ENCODE measurements at places on chromosomes 1 and 21.

DNA sequence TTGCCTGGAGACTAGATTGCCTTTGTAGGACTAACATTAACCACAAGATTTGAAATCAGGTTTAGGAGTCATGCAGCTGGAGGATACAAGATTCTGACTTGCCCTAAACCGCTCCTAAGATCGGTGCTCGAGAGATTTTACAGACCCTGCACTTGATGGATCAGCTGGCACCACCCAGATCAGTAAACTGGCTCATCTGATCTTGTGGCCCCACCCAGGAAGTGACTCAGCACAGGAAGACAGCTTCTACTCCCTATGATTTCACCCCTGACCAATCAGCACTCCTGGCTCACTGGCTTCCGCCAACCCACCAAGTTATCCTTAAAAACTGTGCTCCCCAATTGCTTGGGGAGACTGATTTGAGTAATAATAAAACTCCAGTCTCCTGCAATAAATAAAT is 876 bp upstream of the CATSPERE start:
- DNase-seq, result no peak

DNA sequence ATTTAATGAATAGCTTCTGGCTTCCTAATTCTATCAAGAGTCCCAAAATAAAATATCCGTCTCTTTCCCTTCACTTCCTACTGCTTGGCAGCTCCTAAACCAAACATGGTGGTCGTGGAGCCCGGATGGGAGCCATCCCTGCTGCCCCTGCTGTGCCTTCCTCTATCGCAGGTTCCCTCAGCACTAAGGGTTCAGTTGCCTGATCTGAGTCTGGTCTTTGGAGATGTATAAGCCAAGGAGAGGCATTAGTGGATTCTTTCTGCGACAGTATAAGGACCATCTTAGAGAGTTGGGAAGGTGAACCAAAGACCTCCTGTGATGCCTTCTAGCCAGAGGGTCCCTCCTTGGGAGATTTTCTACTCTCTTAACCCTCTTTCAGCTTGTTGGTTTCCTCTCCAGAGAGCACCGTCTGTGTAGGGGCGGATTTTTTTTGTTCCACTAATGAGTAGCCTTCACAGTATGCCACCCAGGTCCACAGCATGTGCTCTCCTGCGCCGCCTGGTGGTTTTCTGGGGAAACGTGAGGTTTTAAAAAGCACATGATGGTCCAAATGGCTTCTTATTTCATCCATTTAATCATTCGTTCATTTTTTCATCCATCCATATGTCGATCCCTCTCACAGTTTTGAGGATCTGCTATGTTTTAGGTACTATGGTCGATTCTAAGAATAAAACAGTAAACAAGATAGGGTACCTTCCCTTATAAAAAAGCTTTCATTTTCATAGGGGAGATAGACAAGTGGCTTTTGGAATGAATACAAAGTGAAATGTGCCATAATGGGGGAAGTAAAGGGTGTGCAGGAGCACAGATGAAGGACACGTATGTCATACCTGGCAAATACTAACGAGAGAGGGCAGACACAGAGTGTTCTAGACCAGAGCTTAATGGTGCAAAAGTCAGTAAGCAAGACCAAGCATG is 71.0 kb downstream of the NFASC start:
- DNase-seq, result peak; percentile 64

GRCh38 chr1:1121611-1122077 is 5.8 kb upstream of the C1orf159 start:
- DNase-seq, result no peak

GRCh38 chr1:230349020-230349393 is 77.1 kb downstream of the PGBD5 start:
- DNase-seq, result no peak

DNA sequence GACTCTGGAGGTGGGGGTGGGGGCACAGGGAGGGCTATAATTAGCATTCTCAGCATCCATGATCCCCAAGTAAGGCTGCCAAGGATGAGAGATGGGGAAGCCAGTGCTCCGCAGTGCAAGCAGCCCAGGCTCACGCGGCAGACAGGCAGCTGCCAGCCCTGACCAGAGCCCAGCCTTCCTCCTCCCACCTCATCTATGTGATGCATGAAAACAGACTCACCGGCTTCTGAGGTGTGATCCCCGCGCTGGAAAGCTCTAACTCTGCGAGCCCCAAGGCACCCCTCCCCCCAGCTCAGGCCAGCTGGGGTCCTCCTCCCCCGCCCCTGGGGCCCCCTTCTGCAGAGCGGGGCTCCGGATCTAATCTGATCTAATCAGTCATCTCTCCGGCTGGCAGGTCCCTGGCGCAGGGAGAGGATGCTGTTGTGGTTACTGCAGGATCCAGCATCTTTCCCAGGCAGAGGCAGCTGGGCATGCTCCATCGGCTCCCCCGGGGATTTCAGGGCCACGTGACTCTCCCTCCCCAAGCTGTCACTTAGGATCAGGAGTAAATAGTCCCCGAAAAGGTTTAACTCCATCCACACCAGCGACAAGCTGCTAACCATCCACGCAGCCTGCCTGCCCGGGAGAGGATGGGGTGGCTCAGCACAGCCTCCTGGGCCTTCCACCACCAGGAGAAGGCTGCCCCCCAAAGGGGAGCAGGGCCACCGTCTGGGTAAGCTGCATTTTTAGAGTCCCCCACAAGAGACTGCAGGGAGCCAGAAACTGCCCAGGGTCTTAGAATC is at the start of gene PLEKHA6:
Gene PLEKHA6, minus strand, starts transcription at position 456 of the 782 bp plus-strand sequence. CDS start 86,202 bp downstream, outside the sequence.
- peak; percentile 52 for DNase-seq

DNA sequence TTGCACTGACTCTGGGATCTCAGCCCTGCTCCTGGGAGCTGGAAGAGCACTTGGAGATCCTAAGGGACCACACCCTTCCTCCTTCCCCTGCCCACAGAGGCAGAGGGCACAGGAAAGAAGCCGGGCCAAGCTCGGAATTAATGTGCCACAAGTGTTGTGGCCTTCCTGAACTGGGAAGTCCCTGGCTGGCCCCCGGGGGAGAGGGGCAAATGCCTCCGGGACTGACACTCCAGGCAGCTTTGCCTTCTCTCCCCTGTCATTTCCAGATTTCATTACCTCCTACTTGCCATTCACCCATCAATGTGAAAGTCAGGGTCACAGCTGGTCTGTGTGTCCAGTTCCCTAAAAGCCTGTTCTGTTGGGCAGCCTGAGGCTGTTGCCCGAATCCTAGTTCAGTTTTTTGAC is 21.7 kb downstream of the SESN2 start:
- DNase-seq, result no peak

- no peak for DNase-seq
These were observed 22.8 kb downstream of the INSL5 start for GRCh38 chr1:66778266-66778665.

GRCh38 chr1:192316942-192317450 is at the start of gene RGS21:
TSS of gene RGS21 (plus strand) at chr1:192316992. CDS start at chr1:192343037, 26,045 bp downstream.
- no peak for DNase-seq

DNA sequence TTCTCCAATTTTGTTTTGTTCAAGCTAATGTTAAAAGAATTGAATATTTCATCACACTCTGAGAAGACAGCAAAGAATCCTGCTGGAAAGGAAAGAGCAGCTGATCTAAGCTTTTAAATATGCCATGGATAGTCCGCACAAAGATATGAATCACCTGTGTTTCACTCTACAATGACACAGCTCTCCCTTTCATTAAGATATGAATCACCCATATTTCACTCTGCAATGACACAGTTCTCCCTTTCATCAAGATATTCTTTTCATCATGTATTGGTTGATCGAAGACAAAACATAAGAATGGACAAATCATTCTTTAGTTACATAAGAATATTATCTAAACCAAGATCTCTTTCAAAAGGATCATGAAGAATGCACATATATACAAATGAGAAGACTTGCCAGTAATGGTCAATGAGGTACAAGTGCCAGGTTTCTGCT is 367.3 kb downstream of the SMYD3 start:
- DNase-seq, result peak; percentile 83

- DNase-seq, result peak; percentile 49
These were observed 54.2 kb upstream of the ADAMTS5 start for GRCh38 chr21:27021046-27021445.

GRCh38 chr1:16938351-16939321 is 16.9 kb downstream of the CROCC start:
- no peak for DNase-seq

DNA sequence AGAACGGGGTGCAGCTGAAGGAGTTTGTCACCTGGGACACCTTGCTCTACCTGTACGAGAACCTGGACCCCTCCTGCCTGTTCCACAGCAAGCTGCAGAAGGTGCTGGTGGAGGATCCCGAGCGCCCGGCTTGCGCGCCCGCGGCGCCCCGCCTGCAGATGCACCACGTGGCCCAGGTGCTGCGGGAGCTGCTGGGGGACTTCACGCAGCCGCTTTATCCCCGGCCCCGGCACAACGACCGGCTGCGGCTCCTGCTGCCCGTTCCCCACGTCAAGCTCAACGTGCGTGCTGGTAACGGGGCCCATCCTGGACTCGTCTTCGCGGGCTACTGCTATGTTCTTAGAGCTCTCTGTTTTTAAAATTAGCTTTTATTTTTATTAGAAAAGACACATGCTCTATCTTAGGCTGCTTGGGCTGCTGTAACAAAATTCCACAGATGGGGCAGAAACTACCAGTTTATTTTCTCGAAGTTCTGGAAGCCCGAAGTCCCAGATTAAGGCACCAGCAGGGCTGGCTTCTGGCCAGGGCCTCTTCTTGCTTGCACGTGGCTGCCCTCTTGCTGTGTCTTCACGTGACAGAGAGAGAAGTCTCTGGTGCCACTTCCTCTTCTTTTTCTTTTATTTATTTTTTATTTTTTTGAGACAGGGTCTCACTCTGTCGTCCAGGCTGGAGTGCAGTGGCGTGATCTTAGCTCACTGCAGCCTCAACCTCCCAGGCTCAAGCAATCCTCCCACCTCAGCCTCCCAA is 38.1 kb downstream of the TRPM2 start:
- DNase-seq, result no peak

DNA sequence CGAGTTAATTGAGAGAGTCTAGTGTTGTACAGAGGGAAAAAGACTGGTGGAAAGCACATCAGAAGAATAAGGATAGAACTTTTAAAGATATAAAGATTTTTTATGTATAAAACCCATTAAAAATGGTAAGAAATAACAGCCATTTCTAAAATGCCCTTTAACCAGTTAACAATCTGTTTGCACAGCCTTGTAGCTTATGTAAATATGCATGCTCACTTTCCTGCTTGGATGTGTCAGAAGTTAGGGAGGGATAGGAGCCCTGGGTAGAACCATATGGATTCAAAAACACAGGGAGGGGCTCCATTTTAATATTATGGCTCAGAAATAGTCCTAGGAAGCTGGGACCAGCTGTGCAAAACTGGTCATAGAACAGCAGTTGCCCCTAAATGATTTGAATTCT is 4.5 kb upstream of the EDEM3 start:
- DNase-seq, result no peak

- DNase-seq, result no peak
These were observed 44.9 kb downstream of the FOXJ3 start for GRCh38 chr1:42290130-42290529.

GRCh38 chr1:114956570-114956969 is 73.1 kb upstream of the TSHB start:
- peak; percentile 5 for DNase-seq

GRCh38 chr1:109197158-109198042 is 16.3 kb upstream of the SARS1 start:
- DNase-seq, result peak; percentile 99

GRCh38 chr1:180926164-180926981 is 13.7 kb downstream of the KIAA1614 start:
- peak; percentile 34 for DNase-seq

Data from AG10803 (cell line).